ENCODE measurements at places on chromosomes 2 and 18.

DNA sequence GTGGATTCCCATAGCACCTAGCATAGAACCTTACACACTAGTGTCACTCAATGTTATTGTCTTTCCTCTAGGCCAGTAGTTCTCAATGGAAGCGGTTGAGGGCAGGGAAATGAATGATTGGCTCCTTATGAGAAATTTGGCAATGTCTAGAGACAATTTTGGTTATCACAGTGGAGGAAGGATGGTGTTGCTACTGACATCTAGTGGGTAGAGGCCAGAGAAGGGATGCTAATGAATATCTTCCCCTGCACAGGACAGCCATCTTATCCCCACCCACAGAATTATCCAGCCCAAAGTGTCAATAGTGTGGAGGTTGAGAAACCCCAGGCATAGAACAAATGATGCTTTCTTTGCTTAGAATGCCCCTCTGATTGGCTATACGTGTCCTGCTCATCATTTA, 15.8 kb downstream of the C18orf63 start:
- no peak for DNase-seq

DNA sequence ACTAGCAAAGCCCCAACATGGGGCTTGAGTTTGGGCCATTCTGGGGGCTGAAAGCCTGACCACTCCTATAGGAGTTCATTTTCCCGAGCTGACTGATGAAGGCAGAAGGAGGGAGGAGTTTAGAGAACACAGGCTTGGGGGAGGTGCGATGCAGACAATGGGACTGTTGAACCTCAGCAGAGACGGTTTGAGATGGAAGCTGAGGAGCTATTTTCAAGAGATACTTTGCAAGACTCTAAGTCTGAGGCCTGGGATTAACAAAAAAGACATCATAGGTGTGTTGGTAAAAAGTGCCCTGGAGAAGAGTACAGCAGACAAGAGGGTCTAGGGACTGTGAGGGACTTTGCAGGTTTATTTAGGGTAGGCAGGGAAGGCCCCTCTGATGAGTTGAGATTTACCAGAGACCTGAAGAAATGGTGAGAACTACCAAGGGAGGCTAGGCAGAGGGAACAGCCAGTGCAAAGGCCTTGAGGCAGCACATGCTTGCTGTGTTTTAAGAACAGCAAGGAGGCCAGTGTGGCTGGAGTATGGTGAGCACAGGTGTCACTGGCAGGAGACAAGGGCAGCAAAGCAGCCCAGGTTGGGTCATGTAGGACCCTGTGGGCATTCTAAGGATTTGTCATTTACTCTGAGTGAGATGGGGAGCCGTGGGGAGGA, 31.6 kb downstream of the PCBP1 start:
- no peak for DNase-seq

DNA sequence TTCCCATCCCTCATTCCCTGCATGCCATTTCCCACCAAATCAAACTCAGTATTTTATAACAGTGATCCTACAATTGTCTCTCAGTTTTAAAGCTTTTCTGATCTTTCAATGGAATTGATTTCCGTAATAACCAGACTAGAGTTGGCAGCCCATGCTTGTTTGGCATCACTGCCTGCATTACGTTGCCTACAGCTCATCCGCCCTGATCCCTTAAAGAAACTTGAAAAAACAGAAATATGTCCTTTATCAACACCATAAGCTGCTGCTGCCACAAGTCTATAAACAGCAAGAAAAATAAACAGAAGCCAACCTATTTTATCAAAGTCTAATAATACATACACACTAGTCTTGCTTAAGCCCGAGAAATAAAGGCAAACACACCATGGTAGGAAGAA, 331.0 kb downstream of the METTL4 start:
- no peak for DNase-seq

- DNase-seq, result no peak
Observed at GRCh38 chr2:197891897-197892442, 87.6 kb downstream of the PLCL1 start.

DNA sequence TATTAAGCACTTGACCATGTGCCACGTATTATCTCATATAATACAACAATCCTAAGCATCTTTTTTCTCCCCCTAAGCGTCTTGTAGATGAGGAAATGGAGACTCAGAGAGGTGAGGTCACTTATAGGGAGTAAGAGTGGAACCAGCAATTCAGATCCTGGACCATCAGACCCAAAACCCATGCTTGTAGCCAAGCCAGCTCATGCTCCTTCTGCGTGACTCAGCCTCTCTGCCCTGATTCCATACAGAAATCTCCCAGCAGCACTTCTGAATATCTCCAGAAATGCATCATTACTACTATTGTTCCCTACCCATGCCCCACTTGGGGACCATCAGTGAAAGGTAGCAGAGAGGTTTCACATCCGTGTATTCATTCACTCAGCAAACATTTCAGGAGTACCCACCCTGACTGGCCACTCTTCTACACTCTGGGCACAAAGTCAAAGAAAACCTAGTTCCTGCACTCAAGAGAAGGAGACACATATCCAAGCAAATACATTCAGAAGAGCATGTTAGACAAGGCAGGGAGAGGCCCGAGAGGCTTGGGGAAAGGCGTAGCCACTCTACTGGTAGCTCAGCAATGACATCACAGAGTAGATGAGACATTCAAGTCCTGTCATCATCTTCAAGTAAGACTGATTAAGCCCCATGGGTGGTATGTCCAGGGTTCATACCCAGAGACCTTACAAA, 141.9 kb downstream of the MTCL1 start:
- peak; percentile 50 for DNase-seq

- no peak for DNase-seq
Observed at GRCh38 chr2:154697418-154698252, 860 bp upstream of the KCNJ3 start.

- no peak for DNase-seq
Observed at GRCh38 chr18:8091035-8091434, 518.2 kb upstream of the RAB12 start.

- no peak for DNase-seq
Observed at GRCh38 chr18:57755473-57756067, 47.5 kb downstream of the ATP8B1 start.

- DNase-seq, result no peak
Observed at GRCh38 chr2:179098080-179098689, 48.2 kb upstream of the CCDC141 start.

GRCh38 chr2:158501301-158501700, 44.5 kb downstream of the PKP4 start:
- no peak for DNase-seq

- no peak for DNase-seq
Observed at GRCh38 chr2:24454294-24454693, 36.8 kb upstream of the NCOA1 start.

DNA sequence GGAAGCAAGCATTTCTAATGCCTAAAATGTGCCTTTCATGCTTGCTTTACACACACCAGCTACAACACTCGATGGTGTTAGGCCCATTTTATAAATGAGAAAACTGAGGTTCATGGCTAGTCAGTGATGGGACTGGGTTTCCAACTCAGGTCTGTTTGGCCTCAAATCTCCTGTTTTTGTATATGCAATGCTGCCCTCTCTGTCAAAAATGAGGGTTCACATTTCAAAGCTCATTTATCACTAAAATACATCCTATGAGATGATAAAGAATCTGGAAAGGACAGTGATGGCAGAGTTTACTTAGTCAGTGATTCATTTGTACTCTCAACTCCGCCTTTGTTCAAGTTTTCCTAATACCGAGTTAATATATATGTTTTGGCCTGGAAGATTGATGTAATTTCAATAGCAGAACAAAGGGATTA, 92.3 kb downstream of the KCTD1 start:
- DNase-seq, result peak; percentile 22

DNA sequence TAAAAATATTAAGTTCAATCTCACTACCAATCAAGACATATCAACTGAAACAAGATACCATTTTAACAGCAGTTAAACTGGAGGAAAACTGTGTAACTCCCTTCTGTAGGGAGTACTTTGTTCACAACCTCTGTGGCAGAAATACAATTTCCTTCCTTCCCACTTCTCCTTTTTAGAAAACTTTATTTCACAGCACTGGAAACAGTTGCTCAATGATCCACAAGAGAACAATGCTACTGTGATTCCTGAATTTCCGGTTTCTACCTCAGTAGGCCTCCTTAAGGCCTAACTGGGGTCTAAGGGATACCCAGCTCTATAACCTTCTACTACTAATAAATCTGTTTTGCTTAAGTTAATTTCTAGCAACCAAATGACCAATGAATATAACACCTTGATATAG, 14.1 kb downstream of the TLK1 start:
- DNase-seq, result peak; percentile 32

DNA sequence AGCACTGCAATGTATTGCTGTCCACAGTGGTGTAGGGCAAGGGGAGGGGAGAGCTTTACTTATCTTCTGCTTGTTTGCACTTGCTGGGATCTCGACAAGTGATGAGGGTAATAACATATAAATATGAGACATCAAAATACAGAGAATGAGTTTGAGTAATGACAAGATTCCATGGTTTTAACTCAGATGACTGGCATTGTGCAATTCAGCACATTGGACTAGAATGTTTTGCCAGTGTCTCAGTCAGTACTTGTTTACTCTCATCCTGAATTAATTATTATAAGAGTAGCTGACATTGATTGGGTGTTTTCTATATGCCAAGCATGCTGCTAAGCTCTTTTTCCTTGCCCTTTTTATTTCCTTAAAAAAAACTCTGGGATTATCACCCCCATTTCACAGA, 306.7 kb upstream of the MMADHC start:
- DNase-seq, result peak; percentile 91

DNA sequence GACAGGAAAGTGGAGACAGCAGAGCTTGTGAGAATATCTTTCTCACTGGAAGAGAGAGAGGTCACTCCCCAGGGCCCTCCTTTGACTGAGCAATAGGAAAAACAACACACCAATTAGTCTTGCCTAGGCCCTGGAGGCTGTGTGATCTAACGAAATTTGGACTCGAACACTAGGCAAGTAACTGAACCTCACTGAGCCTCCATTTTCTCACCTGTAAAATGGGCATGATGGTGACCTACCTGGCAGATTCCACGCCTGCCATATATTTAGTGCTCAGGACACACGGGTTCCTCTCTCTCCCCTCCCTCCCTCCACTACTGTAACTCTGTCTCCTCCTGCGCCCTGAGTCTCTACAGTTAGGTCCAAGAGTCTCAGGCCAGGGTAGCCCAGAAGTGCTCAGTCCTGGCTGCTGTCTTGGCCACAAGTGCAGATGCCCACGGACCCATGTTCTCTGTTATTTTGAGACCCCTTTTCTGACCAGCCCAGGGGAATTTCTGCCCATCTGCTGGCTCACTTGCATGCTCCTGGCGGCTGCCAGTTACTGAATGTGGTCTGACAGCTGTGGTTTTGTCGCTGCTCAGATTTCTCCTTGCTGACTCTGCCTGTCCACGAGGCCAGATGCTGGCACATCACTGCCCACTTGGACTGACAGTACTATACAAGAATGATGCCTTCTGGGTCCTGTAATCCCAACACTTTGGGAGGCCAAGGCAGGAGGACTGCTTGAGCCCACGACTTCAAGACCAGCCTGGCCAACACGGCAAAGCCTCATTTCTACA, 9.6 kb upstream of the GIGYF2 start:
- no peak for DNase-seq

GRCh38 chr2:149415086-149415485, 84.7 kb downstream of the LYPD6 start:
- DNase-seq, result no peak

GRCh38 chr18:58887613-58887963, 22.9 kb downstream of the ZNF532 start:
- DNase-seq, result no peak

DNA sequence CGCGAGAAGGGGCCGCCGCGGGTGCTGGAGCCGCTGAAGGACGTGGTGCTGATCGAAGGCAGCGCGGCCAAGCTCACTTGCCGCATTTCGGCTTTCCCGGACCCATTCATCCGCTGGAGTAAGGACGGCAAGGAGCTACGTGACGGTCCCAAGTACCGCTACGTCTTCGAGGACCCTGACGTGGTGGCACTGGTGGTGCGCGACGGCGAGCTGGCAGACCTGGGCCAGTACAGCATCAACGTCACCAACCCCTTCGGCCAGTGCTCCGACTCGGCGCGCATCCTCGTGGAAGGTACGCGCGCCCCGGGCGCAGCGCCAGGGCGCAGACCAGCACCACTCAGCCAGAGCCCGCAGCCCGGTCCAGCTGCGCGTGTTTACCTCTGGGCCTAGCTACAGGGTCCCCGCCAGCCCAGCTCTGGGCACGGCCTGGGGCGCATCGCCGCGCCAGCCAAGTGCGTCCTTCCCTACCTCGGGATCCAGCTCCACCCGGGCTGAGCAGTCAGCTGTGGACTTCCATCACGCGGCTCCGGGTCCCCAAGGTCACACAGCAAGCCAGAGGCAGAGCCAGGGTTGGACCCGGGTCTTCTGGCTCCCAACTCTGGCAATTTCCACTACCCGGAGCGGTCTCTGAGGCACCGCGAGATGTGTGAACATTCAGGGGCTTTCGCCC, 1.7 kb upstream of the GMPPA start:
- DNase-seq, result peak; percentile 24

DNA sequence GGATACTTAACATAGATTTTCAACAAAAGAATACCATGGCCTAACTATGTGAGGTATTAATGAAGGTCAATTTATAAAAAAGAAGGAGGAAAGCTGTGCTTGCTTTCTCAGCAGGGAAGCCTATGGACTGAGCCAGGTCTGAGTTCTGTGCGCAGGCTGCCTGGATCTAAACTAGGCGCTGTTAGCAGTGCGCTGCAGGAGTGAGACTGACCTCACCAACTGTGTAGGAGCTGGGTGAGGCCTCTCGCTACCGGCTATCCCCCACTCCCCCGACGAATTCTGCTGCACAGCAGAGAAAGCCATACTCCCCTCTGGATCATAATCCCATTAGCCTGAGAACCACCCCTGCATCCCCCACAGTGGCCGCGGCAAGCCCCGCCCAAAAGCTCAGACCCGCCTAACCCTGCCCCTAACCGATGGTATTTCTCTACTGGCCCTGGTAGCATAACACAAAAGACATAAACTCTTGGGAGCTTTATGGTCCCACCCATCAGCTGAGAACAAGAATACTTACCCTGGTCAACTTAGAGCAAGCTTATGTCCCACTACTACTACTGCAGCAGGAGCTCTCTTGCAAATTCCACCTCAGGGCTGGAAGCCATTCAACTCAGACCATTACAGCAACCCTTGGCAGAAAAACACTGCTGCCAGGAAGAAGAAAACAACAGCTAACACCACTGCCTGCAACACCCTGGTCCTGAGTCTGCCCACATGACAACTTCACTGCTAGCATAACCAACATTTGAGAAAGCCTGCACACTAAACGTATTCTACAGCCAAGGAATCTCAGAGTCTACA, 28.0 kb downstream of the SULT1C2 start:
- DNase-seq, result no peak

- DNase-seq, result no peak
Observed at GRCh38 chr2:24403168-24403831, 43.0 kb upstream of the ITSN2 start.

GRCh38 chr2:216222650-216223352, 113.7 kb downstream of the XRCC5 start:
- DNase-seq, result peak; percentile 37

GRCh38 chr2:189709501-189710221, 35.2 kb downstream of the ANKAR start:
- DNase-seq, result no peak

DNA sequence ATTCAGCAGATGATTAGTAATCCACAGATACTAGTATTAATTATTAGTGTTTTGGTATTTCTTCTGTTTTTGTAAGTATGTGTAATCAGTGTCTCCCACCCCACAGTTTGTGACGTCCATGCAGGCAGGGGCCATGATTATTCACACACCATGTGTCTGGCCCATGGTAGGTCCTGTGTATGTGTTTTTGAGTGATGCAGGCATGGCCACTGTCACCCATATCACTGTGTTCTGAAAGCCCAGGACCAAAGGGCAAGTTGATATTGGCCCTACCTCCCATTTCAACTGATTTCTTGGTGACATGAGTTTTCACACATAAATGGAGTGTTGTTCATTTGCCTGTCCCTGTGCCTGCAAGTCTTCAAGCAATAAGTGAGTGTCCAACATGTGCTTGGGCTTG, 104.0 kb downstream of the TSHZ1 start:
- DNase-seq, result no peak

- DNase-seq, result peak; percentile 76
Observed at GRCh38 chr18:44826418-44827259, 146.0 kb downstream of the SETBP1 start.
